ENCODE measurements at places on chromosomes 7 and 10.

DNA sequence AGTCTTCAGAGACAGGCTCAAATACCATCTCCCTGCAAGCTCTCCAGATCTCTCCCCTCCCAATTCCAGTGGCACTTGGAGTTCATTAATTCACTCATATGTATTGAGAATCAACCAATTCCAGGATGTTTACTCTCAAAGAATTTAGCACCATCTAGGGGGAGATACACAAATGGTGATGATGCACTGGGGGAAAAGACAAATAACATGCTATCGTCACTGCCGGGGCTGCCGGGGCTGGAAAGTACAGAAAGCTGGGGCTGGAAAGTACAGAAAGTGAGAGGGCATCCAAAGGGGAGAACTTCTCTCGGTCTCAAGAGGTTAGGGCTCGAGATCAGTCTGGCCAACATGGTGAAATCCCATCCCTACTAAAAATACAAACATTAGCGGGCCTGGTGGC lies 118.7 kb downstream of the MKX start:
- no peak for DNase-seq

DNA sequence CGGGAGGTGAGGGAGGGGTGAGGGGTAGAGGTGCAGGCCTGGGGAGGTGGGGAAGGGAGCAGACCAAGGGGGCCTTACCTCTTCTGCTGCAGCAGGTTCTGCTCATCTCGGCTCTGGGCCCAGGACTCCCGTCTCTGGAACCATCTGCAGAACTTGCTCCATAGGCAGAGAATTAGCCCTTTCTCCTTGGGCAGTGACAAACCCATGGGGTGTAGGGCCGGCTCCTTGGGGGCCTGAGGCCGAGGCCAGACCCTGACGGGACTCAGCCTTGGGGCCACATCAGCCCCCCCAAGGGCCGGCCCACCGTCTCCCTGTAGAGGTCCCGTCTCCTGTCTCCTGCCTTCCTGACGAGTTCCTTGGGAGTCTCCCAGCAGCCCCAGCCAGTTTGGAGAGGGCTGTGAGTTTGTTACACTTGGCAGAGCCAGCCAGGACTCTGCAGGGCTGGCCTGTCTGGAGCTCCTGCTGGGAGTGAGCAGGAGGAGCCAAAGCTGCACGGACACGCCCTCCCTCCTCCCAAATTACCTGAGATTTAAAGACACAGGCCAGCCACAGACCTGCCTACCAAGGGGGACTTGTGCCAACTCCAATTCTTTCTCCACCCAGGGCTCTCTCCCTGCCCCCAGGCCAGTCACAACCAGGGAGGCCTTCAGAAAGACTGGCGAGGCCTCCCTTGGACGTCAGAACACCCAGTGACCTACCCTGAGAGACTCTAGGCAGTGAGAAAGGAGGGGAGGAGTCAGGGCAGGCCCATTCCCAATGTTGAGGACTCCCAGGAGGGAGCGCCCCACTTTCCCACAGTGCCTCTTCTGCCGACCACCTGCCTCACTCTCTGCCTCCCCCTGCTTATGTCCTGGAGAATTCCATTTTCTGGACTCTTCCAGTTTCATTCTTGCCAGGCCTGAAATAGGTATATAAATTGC lies at the start of gene TRPV6:
Gene TRPV6 (minus strand): TSS at position 435 of the 920 bp plus-strand sequence.
- no peak for DNase-seq

DNA sequence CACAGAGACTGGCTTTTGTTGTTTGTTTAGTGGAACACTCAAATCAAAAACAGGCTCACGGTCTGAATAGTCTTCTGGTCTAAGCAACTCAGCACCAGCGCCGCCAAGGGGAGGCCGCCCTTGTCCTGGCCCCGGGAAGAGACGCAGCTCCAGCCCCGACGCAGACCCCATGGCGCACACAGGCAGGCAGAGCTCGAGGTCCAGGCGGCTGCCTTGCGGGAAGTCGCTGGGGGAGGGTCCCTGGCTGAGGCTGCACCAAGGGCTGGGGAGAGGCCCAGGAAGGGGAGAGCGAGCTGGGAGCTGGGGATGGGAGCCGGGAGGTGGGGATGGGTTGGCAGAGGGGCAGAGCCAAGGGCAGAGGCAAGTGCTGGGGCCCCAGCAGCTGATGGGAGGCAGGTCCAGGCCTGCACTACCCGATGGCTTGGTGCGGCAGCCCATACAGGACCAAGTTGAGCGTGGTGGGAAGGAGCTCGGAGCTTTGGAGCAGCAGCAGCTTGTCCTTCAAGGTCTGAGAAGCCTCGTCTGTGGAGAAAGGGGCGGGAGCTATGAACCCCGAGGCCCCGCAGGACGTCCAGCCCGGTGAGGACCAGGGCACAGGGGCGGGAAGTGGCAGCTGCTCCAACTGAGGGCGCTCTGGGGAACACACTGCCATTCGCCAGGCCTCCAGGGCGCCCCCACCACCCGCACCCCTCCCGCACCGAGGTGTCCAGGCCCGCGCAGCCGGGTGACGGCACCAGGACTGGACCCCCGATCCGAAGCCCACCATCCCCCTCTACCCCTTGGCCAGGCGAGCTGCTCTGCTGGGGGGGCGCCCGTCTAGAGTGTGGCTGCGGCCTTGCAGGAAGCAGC lies 22.7 kb upstream of the NKX6-2 start:
- DNase-seq: no peak

DNA sequence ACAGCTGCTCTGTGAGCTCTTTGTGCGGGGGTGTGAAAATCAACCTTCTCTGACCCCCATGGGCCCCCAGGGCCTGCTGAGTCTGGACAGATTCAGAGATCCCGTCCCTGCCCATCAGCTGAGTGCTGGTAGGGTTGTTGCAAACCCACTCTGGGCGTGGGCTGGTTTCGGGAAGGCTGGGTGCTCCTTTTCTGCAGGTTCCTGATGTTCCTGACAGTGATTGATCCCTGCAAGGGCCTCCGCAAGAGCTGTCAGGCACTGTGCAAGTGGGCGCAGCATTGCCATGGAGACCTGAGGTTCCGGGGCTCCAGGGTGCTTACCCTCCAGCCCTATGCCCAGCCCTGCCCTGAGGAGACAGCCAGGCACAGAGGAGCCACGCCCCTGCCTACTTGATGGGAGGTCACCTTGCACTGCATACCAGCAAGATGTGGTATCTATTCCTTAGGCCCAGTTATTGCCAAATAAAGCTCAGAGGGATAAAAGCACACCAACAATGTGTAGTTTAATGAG lies 44.3 kb upstream of the INPP5A start:
- no peak for DNase-seq

DNA sequence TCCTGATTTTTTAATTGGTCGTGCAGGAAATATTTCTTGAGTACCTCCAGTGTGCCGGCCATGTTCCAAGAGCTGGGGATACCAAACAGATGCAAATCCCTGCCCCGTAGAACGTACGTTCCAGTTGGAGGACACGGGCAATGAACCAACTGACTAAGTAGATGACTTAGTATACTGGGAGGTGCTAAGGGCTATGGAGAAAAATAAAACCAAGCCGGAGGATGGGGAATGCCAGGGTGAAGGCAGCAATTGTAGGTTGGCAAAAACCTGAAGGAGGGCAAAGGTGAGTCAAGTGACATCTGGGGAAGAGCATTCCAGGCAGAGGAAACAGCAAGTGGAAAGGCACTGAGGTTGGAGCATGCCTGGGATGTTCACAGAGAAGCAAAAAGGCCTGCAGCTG lies 6.8 kb upstream of the VSIR start:
- no peak for DNase-seq

- no peak for DNase-seq
Measured at GRCh38 chr7:105827151-105827875, 49.1 kb downstream of the ATXN7L1 start.

GRCh38 chr10:29078919-29079318 lies 210.0 kb upstream of the LYZL1 start:
- DNase-seq: no peak

DNA sequence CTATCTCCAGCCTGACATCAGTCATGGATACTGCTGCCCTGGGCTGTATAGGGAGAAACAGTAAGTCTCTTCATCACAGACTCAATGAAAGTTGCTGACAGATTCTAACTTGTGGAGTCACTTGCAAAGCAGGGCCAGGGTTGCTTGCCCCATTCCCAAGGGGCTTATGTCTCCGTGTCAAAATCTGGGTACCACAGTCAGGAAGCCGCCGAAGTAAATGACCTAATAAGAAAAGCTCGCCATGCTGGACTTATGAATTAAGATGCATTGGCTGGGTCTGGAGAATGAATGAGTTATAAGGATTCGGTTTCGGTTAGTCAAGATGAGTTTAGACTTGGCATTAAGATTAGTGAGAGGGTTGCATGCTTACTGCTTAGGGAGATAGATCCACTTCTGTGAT lies 10.8 kb upstream of the OR6V1 start:
- no peak for DNase-seq

DNA sequence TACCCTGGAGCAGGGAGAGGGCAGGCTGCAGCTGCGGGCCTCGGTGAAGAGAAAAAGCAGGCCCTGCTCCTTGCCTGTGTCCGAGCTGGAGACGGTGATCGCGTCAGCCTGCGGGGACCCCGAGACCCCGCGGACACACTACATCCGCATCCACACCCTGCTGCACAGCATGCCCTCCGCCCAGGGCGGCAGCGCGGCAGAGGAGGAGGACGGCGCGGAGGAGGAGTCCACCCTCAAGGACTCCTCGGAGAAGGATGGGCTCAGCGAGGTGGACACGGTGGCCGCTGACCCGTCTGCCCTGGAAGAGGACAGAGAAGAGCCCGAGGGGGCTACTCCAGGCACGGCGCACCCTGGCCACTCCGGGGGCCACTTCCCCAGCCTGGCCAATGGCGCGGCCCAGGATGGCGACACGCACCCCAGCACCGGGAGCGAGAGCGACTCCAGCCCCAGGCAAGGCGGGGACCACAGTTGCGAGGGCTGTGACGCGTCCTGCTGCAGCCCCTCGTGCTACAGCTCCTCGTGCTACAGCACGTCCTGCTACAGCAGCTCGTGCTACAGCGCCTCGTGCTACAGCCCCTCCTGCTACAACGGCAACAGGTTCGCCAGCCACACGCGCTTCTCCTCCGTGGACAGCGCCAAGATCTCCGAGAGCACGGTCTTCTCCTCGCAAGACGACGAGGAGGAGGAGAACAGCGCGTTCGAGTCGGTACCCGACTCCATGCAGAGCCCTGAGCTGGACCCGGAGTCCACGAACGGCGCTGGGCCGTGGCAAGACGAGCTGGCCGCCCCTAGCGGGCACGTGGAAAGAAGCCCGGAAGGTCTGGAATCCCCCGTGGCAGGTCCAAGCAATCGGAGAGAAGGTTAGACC lies 138.0 kb upstream of the STK17A start:
- DNase-seq: no peak

DNA sequence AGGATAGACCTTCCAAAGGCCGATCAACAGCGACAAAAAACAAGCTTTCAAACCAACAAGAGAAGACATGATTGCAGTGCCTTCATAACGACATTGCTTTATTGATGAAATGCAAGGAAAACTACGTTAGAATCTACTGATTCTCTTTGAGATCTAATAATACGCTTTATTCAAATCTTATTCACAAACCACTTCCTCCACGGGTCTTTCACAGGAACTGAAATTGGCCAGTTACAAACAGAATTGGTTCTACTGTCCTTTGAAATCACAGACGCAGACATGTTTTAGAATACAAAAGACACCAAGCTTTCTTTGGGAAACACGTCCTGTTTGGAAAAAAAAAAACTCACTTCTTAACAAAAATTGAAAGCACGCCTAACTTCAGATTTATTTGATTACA lies 74.7 kb upstream of the SEPHS1 start:
- no peak for DNase-seq

DNA sequence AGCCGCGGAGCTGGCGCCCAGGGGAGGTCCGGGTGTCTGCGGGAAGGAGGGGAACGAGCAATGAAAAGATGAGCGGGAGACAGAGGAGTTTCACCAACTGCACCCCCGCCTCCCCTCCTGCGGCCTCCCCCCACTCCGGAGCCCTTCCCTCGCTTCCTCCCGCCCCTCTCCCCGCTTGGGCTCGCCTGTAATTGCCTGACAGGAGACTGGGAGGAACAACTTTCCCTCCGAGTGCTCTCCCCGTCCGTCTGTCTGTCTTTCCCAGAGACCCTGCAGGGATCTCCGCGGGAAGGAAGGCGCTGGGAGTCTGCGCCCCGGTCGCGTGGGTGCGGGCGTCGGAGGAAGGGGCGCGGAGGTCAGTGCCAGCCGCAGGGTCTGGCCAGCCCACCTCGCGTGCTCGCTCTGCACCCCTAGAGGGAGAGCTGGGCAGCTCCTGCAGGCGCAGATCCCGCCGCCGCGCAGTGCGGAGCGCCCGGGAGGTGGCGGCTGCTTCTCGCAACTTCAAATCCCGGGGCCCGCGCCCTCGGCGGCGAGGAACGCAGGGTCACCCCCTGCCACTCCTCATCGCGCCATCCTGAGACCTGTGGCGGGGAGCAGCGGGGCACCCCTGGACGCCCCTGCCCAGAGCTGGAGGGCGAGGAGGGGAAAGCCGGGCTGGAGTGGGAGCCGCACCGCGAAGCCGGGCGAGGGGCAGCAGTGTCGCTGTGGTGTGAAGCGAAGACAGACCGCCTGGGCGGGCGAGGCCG lies 511 bp upstream of the NRP1 start:
- no peak for DNase-seq

GRCh38 chr7:155437836-155438235 lies 20.1 kb upstream of the EN2 start:
- no peak for DNase-seq

DNA sequence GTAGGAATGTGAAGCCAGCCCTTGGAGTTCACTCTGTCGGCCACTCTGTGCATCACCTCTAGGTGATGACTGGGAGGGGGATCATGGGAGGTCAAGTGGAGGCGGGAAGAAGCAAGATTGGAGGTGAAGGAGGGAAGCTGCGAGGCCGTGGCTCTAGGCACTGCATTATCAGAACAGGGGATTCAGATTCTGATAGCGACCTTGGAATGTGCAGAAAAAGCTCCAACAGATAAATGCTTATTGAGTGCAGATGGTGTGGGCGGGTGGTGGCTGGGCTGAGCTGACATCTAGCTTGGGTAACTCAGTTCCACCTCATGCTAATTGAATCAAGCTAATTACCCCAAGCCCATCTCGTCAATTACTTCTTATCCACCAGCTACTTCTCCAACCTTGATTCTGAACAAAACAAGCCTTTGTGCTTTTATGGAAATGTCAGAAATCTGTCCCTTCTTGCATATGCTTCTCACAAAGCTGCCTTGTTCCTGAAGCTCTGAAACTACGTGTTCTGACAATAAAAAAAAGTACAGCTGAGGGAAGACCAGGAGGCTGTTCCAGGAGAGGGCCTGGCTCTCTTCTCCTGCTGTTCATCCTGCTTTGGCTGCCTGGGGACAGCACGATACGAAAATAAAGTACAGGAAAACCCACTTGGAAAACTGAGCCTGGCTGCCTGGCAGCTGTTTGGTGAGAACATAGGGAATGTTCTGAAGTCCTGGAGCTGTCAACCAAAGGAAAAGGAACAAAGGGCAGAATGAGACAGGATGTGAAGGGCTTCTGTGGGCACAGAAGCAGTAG lies 27.5 kb downstream of the STRA8 start:
- no peak for DNase-seq

DNA sequence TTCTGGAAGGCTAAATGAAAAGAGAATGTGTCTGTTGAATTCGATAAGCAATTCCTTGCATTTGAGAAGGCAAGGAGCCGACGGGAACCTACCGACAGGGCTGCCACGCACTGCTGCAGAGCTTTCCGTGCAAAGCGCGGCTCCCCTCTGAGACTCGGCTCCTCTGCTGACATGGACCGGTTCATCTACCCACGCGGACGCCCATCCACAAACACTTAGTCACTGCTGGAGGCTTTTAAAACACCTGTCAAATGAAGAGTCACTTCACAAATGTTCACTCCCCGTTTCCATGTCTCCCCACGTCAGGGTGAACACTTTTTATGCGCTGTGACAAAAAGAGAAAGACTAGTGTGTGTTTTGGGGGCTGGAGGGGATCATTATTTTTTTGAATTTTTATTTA lies 32.0 kb downstream of the AMZ1 start:
- no peak for DNase-seq

GRCh38 chr7:19400758-19401254 lies 255.6 kb upstream of the FERD3L start:
- no peak for DNase-seq

GRCh38 chr10:71622616-71623015 lies 97.0 kb downstream of the C10orf105 start:
- no peak for DNase-seq

Data from cortex of kidney (tissue), 1 donor.